CD8-positive, alpha-beta memory T cell (primary cell): ENCODE measurements at places on chromosomes 13 and 19.

GRCh38 chr13:76830805-76831204, 55.4 kb downstream of the KCTD12 start:
- no peak for DNase-seq

- no peak for DNase-seq
Observed at GRCh38 chr13:83672612-83673011, 209.7 kb downstream of the SLITRK1 start.

DNA sequence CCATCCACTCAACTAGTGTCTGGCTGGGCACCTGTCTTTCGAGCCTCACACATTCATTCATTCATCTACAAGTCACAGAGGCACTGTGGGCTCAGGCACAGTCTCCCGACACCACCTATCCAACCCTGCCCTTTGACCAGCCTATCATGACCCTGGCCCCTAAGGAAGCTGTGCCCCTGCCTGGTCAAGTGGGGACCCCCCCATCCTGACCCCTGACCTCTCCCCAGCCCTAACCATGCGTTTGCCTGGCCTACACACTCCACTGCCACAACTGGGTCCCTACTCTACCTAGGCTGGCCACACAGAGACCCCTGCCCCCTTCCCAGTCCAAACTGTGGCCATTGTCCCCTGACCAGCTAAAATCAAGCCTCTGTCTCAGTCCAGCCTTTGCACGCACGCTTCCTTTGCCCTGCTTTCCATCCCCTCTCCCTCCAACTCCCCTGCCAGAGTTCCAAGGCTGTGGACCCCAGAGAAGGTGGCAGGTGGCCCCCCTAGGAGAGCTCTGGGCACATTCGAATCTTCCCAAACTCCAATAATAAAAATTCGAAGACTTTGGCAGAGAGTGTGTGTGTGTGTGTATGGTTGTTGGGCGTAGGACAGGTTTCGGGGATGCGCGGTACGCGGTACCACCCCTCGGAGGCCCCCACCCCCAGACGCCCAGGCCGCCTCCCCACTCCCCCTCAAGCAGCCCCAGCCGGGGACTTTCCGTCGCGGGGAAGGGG, 404 bp upstream of the IL27RA start:
- peak; percentile 79 for DNase-seq

GRCh38 chr19:54420383-54421168, 5.3 kb downstream of the TTYH1 start:
- DNase-seq: no peak

- DNase-seq: no peak
Observed at GRCh38 chr13:24032674-24033073, 127.8 kb upstream of the SPATA13 start.

DNA sequence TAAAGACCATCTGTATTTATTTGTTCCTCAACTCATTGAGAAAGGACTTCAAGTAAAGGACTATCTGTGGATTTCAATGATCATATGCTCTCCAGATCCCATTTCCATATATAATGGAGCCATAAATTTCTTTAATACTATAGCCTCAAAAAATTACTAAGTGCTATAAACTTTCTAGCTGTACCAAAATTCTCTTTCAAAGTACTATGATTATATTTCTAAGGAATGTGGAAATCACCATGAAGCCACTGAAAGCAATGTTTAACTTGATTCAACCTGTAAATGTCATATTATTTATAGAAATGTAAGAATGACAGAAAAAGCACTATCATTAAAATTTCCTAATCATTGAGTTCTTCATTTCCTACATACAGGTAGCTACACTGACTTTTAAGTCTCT, 20.7 kb downstream of the TBC1D4 start:
- DNase-seq: no peak

- no peak for DNase-seq
Observed at GRCh38 chr13:43307921-43308433, 284.6 kb downstream of the DNAJC15 start.

GRCh38 chr19:54017261-54017660, 25.8 kb downstream of the CACNG6 start:
- DNase-seq: no peak

DNA sequence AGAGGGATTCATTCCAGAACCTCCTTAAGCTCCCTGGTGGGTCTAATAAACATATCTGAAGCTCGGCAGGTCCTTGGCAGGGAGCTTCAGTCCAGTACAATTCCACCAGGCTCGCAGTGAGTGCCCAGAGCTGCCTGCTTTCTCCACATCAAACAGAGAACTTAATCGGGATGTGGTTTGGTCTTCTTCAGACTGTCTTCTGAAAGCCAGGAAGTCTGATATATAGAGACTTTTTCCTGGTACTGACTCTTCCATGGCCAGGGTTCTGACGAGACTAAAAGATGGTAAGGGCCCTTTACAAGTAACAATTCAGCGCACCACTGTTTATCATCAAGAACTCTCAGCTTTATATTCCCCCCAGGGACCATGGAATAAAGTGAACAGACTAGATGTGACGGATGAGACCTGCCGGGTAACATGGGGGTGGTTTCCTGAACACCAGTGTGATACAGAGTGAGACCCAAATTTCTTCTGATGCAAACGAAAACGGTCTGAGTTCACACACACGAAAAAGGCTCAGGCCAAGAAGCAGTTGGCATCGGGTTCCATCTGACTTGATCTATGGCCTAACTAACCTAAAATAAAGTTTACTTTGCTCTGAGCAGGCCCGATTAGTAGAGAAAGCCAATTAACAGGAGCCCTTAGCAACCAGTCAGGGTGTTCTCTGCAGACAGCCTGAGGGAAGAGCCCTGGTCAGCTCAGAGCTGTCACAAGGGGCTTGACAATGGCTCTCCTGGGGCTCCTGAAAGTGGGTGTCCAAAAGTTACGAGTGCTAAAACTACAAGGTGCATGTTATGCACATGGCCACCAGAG, 29.0 kb downstream of the RANBP3 start:
- no peak for DNase-seq

DNA sequence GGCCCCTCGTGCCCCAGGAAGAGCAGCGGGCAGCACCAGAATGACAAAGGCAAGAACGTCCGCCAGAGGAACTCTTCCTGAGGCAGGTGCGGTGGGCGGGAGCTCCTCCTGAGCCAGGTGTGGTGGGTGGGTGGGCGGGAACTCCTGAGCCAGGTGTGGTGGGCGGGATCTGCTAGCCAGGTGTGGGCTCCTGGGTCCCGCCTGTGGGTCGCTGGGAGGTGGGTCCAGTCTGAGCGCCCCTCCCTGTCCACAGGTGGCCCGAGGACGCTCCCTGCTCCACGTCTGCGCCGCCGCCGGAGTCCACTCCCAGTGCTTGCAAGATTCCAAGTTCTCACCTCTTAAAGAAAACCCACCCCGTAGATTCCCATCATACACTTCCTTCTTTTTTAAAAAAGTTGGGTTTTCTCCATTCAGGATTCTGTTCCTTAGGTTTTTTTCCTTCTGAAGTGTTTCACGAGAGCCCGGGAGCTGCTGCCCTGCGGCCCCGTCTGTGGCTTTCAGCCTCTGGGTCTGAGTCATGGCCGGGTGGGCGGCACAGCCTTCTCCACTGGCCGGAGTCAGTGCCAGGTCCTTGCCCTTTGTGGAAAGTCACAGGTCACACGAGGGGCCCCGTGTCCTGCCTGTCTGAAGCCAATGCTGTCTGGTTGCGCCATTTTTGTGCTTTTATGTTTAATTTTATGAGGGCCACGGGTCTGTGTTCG, 7.0 kb upstream of the HCN2 start:
- DNase-seq: no peak

- peak; percentile 61 for DNase-seq
Observed at GRCh38 chr13:24274452-24275021, 34.8 kb upstream of the C1QTNF9 start.

DNA sequence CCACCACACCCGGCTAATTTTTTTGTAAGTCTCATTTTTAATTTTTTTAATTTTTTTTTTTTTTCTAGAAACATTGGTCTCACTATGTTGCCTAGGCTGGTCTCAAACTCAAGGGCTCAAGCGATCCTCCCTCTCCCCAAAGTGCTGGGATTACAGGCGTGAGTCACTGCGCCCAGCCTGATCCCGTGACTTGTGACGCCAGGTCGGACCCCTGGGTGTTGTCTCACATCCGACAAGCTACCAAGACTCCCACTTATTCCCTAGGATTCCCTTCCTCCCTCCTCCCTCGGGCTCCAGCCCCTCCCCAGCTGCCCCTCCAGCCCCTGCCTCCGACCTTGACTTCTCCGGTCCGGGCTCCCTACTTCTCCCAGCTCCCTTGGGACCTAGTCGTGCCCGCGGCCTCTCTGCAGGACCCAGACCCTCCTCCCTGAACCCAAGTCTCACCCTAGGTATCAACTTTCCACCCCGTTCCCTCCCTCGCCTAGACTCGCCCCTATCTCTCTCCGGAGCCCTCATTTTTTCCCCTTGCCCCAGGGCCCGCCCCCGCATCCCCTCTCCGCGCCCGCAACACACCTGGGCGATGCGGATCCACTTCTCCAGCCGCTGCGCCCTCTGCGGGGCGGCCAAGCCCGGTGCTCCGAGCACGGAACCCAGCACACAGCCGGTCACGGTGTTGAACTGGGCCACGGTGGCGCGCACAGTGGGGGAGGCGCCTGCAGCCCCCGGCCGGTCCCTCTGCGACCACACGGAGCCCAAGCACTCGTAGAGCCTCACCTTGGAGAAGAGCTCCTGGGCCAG, 13.1 kb downstream of the RGL3 start:
- DNase-seq: no peak

DNA sequence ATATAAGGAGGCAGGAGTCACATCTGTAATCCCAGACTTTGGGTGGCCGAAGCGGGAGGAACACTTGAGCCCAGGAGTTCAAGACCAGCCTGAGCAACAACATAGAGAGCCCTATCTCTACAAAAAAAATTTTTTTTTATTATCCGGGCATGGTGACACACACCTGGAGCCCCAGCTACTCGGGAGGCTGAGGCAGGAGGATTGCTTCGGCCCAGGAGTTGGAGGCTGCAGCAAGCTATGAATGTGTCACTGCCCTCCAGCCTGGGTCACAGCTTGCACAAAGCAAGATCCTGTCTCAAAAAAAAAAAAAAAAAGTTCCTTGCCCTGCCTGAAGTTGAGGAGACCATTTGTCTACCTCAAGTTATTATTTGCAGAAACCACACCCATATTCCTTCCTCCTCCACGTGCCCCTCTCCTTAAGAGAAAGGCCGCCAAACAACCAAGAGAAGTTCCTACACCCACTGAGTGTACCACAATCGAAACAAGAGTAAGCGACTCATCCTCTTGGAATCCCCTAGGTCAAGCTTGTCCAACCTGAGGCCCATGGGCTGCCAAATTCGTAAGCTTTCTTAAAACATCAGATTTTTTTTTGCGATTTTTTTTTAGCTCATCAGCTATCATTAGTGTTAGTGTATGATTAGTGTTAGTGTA, 2.2 kb downstream of the ABCC4 start:
- DNase-seq: no peak

- no peak for DNase-seq
Observed at GRCh38 chr19:13691569-13692435, 72.5 kb upstream of the MRI1 start.

DNA sequence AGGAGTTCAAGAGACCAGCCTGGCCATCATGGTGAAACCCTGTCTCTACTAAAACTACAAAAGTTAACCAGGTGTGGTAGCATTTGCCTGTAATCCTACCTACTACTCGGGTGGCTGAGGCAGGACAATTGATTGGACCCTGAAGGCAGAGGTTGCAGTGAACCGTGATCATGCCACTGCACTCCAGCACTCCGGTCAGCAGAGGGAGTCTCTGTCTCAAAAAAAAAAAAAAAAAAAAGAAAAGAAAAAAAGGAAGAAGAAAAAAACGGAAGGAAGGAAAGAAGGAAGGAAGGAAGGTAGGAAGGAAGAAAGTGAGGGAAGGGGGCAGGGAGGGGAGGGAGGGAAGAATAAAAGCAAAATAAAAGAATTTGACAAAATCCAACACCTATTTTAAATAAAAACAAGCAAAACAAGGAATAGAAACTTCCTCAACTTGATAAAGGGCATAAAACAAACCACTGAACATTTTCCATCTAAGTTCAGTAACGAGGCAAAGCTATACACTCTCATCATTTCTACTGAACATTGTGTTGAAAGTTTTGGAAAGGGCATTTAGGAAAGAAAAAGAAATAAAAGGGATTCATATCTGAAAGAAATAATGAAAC, 411.6 kb upstream of the SLITRK5 start:
- no peak for DNase-seq

DNA sequence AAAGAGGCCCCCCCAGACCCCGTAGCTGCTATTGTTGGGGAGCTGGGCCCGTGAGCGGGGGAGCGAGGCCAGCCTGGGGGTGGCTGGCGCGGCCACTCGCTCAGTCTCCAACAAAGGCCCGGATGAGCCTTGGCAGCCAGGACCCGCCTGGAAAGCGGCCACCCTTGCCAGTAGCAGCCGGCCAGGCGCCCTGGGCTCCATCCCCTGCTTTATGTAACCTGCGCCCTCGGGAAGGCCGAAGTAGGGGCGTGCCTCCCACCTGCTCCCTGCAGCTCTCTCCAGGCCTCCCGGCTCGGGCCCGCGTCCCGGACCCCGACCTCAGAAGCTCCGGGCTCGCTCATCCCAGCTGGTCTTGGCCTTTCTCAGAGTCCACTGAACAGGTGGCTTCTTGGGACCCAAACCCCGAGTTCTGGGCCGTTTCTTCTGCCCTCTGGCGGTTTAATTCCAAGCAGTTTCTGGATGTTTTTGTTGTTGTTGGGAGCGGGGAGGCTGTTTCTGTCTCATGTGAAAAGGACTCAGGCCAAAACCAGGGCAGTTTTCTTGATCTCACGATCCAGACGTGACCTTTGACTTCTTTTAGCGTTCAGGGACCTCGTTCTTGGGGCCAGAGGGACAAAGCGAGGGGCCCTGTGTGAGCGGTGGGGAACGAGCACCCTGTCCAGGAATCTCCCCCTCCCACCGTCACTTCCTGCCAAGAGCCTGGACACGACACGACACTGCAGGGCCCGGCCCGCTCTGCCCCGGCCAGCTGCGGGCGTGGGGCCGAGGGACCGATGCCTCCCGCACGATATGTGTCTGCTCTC, 1.2 kb downstream of the CDC34 start:
- DNase-seq: no peak

- DNase-seq: no peak
Observed at GRCh38 chr13:85013006-85013405, 786.2 kb downstream of the SLITRK6 start.

- peak; percentile 49 for DNase-seq
Observed at GRCh38 chr19:49676136-49676783, 811 bp upstream of the PRMT1 start.

- peak; percentile 76 for DNase-seq
Observed at GRCh38 chr19:661427-662196, 1.4 kb downstream of the RNF126 start.

GRCh38 chr13:70430256-70430655, 322.0 kb upstream of the KLHL1 start:
- DNase-seq: no peak
